Renal cortical epithelial cell (primary cell): ENCODE measurements at places on chromosomes 13 and 19. TPM values are rescaled to one million over a fixed set of nuclear protein-coding genes. Genes with fewer than 3 reads are reported as not detected.
A peak's percentile ranks its signal among the peaks of the same experiment; 100 is the strongest.

- DNase-seq: no peak
Observed at GRCh38 chr19:11437955-11438354, 2.5 kb downstream of the PRKCSH start.

DNA sequence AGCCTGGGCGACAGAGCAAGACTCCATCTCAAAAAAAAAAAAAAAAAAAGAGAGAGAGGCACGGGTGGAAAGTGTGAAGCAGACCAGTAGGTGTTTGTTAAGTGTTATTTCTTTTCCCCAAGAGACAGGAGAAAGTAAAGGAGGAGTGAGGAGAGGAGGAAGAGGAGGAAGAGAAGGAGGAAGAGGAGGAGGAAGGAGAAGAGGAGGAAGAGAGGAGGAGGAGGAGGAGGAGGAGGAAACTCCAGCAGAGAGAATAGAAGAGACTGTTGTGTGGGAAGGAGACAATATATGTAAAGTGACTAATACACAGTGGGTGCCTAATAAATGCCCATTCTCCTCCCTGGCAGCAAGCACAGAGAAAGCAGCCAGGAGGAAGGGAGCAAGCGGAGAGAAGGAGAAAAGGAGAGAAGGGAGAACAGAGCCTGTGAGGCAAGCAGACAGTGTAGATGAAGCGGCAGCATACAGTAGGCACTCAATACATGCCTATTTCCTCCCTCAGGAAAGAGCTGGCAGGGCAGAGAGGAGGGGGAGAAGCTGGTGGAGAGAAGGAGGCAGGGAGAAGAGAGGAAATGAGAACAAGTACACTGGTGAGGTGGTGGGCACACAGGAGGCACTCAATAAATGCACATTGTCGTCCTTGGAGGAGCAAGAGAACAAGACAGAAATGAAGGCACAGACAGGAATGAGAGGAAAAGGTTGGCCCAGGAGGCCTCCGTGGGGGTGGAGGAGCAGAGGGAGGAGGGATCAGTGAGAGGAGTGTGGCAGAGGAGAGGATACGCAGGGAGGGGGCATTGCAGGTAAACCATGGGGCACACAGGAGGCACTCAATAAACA, 16.6 kb downstream of the JOSD2 start:
- DNase-seq: no peak

Gene OSCAR
- total RNA-seq: 1.1 TPM in 1 of 2 replicates, not detected in the other

Gene ZNF563
- total RNA-seq: 5.4 and 12.8 TPM in 2 replicates

Gene KASH5
- not detected in 2 replicates for total RNA-seq

DNA sequence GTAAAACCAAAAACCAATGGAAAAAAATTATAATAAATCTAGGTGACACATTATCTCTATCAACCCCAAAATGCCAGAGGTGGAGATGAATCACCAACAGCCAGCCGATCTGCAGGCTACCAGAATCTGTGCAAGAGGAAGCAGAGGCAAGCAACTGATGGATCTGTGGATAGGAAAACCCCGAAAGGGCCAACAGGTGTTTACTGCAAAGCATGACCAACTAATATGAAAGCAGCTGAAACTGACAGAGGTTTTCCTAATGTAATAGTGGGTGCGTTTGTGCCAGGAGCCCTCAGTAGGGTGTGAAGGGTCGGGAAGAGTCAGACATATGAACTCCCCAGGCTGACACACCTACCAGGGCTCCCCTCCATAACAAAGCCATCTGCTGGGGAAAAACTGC, 554.6 kb downstream of the RFC3 start:
- no peak for DNase-seq

DNA sequence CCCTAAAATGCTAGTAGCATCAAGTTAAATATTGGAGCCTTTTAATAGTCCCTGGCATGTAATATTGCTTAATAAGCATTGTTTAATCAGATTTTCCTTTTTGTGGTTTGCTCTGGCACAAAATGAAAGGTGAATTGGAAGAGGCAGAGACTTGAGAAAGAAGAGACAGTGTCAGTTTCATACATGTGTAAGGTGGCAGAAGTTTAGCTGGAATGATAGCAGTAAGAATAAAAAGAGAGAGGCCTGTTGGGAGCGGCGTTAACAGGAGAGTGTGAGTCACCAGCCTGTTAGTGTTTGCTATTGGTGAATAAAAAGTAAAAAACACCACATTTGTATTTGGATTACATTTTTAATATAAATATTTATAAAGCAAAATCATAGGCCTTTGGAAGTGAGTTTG, 145.3 kb downstream of the PDS5B start:
- DNase-seq: peak; percentile 33

DNA sequence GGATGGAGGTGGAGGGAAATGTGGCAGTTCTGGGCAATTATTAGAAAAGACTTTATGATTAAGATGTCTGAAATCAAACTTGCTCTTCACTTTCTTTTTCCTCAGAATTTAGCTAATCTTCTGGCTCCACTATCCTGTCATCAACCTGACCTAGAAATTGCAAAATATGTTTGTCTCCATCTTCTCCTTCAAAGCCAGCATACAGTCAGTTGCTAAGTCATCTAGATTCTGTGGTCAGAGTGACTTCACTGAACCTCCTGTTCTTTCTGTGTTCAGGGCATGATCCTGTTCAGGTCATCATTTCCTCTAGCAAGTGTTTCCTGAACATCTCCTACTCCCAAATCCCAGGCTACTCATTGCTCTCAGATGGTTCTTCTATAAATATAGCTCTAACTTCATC, 10.8 kb upstream of the CCNA1 start:
- DNase-seq: peak; percentile 74

GRCh38 chr19:41810301-41810700, 13.9 kb downstream of the CEACAM3 start:
- no peak for DNase-seq

Gene C1QTNF9
- not detected in 2 replicates for total RNA-seq

GRCh38 chr19:3175781-3176714, 2.5 kb upstream of the S1PR4 start:
- DNase-seq: peak; percentile 90

Gene TMEM221
- total RNA-seq: 0.30 TPM in 1 of 2 replicates, not detected in the other

GRCh38 chr13:45243077-45243476, 42.2 kb upstream of the KCTD4 start:
- DNase-seq: no peak

GRCh38 chr13:46121597-46122163, 16.8 kb upstream of the CPB2 start:
- DNase-seq: peak; percentile 45

DNA sequence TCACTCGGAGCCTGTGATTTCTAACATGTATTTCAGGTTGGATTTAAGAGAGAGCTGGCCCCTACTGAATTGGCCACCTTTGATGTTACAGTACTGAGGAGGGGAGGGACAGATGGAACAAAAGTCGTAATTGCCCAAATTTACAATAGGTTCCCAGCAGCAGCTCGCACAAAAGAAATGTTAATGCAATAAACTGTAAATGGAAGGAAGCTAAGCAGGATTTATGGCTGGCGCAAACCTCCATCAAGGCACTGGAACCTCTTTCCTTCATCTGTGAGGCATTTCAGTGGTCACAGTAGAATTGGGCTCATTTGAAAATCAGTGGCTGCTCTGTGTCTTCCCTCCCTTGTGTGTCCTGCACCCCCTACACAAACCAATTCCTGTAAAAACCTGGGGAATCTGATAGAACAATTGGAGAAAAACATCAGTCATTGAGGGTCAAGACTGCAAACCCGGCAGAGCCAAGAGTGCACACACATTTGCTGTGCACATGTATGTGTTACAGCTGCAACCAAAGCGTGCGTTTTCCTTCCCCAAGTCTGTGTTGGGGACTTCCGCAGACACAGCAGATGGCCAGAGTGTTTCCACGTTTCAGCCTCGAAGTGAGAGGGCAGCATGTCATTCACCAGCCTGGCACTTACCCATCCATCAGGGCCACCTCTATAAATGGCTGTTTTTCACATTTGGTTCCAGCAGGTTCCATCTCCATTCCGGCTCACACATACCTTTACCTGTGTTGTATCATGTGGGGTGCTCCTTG, 192.8 kb downstream of the TM9SF2 start:
- DNase-seq: no peak

Gene ZNF490
- total RNA-seq: 10.2 and 19.6 TPM in 2 replicates

DNA sequence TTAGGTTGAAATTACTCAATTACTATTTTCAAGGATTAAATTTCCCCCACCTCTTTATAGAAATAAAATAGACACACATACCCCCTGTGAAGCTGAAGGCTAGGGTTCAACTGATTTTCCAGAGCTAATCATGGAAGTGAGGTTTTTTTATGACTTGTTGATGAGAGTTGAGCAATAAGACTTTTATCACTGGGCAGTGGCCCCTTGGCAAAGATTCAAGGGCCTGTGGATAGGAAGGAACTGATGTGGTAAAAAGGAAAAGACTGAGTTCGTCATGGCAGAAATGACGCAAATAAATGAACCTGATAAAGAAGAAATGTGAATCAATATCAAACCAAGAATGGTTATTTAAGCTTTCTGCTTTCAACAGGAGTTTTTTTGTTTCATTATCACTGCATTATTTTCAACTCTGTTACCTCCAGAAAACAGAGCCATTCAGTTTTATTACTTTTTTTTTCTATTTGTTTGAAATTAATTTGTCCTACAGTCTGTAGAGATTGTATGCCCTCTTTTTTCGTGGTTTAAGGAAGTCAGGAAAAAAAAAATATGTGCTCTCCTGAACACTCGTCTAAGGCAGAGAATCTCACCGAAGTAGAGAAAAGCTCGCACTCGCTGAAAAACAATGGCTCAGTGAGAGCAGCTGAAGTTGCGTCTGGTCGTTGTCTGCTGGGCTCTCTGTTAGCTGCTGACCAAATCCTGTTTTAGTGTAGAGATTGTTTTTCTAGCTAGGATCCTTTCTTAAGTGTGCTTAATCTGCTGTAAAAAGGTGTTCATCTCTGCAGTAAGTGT, 38.9 kb downstream of the STOML3 start:
- DNase-seq: peak; percentile 28

DNA sequence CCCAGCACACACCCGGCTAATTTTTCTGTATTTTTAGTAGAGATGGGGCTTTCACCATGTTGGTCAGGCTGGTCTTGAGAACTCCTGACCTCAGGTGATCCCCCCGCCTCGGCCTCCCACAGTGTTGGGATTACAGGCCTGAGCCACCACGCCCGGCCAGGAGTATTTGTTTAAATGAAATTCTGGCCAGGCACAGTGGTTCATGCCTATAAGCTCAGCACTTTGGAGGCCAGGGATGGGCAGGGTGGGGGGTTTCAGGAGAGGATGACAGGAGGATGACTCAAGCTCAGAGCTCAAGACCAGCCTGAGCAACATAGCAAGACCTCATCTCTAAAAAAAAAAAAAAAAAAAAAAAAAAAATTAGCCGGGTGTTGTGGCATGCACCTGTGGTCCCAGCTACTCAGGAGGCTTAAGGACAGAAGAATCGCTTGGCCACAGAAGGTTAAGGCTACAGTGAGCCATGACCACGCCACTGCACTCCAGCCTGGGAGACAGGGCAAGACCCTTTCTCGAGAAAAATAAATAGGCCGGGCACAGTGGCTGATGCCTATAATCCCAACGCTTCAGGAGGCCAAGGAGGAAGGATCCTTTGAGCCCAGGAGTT, 8.2 kb upstream of the DHDH start:
- DNase-seq: peak; percentile 74

- no peak for DNase-seq
Observed at GRCh38 chr13:113850722-113851479, 13.0 kb downstream of the GAS6 start.

GRCh38 chr13:104416973-104417372, 1350.8 kb upstream of the SLC10A2 start:
- no peak for DNase-seq

- DNase-seq: no peak
Observed at GRCh38 chr19:20388706-20389225, 176.8 kb downstream of the ZNF737 start.

Gene PGLYRP2
- not detected in 2 replicates for total RNA-seq

- no peak for DNase-seq
Observed at GRCh38 chr13:31638577-31638976, 100.7 kb upstream of the RXFP2 start.

- no peak for DNase-seq
Observed at GRCh38 chr19:42078058-42078457, 2.1 kb downstream of the ZNF574 start.

DNA sequence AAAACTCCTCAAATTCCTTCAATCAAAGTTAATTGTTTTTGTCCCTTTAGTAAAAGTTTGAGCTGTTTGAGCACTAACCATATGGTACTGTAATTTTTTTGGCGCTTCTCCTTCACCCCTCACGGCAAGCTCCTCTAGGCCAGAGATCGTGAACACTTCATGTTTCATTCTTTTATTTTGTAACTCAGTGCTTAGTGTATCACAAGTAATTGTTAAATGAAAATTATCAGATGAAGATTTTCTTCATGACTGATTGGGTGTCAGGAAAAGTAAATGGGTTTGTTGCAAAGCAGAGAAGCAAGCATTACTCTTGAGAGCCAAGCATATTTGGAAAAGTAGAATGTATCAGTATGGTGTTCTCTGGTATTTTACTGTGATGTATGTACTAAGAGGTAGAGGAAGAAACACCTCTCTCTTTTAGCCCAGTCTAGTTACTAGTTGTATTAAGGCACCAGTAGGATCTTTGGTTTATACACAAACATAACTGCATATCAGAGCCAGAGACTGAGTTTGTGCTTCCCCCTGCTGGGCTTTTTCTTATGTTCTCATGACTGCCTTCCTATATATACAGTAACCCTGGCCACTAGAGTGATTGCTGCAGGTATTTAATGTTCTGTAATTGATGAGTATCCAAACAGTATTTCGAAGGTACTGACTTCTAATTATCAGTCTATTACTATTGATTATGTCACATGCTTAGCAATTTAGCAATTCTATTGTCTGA, 202.3 kb upstream of the KLHL1 start:
- DNase-seq: peak; percentile 67

DNA sequence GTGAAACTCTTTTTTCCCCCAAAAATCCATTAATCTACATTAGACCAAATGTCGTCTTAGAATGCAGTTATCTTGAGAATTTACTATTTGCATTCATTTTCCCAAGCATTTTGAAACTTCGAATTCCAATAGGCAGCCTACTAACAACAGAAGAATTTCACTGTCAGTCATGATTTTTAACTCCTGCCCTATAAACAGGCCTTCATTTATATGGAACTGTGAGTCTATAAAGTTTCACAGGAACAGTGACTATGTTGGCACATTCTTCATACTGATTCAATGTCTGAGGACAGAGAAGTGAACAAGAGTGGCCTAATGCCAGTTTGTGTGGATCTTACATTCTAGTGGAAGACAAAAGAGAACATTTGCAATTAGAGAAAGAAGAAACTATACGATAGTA, 198.0 kb downstream of the PCDH17 start:
- no peak for DNase-seq
